Stimulated activated naive CD4-positive, alpha-beta T cell (primary cell): ENCODE measurements at places on chromosomes 16 and 17.
A peak's percentile ranks its signal among the peaks of the same experiment; 100 is the strongest.

- no peak for DNase-seq
These were observed 151.6 kb downstream of the FTO start for GRCh38 chr16:53855511-53855910.

- DNase-seq = no peak
These were observed at the start of gene BTBD17 for GRCh38 chr17:74361230-74362068. Gene BTBD17 (minus strand): TSS chr17:74361868. CDS start chr17:74361819, 49 bp downstream.

- DNase-seq = no peak
These were observed 401.3 kb downstream of the WWOX start for GRCh38 chr16:78500659-78501270.

DNA sequence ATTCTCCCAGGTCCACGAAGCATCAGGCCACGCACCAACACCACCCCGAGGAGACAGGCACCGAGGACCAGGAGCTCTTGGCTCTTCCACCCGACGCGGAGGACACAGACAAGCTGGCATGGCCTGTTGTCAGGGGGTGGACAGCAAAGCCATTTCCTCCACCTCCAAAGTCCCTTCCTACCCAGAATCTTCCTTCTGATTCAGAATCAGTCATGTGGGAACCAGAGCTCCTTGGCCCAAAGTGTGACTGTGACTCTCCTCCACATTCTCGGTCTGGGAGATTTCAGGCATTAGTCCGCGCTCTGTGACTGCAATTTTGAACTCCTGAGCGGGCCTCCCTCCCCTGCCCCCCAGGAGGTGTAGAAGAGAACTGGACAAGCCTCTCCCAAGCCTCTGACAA, 9.2 kb downstream of the DNAH17 start:
- no peak for DNase-seq

DNA sequence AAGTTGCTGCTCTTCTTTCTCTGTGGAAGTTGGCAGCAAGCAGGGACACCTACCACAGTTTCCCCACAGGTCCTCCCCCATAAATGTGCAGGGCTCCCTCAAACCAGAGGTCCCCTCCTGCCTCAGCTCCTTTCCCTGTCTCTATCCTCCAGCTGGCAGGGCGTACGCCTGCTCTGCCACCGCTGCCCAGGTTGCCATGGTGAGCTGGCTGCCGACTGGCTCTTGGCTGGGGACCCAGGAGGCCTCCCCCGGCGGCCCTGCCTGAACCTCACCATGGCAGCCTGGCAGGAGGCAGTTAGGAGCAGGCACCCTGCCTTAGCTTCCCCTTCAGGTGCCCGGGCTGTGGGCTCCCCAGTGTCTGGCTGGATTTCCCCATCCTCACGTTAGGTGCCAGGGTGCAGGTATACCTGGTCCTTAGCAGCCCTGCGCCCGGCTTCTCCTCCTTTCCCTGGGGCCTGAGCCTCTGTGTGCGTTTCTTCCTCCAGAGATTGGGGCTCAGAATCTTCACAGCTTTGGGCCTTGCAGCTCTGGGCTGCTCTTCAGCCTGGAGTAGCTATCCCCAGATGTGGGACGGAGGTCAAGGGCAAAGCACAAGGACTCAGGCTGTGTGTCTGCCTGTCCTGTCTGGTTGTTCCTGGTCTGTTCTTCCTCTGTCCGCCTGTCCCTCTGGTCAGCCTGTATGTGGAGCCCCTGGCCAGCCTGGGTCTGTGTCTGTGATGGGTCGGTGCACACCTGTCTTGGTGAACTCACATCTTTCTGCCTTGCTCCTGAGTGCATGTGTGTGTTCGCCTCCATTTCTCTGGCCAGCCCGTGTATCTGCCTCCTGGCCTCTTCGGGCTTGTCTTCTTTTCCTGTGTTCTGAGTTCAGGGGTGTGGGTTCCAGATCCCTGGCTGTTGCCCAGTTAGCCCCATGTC, 15.7 kb downstream of the GJD3 start:
- DNase-seq = no peak

GRCh38 chr17:78258323-78259191, 27.1 kb downstream of the TMEM235 start:
- peak; percentile 77 for DNase-seq

GRCh38 chr17:69654981-69655855, 240.7 kb downstream of the MAP2K6 start:
- DNase-seq = no peak

GRCh38 chr16:64250866-64251265, 871.0 kb downstream of the CDH11 start:
- DNase-seq = no peak

DNA sequence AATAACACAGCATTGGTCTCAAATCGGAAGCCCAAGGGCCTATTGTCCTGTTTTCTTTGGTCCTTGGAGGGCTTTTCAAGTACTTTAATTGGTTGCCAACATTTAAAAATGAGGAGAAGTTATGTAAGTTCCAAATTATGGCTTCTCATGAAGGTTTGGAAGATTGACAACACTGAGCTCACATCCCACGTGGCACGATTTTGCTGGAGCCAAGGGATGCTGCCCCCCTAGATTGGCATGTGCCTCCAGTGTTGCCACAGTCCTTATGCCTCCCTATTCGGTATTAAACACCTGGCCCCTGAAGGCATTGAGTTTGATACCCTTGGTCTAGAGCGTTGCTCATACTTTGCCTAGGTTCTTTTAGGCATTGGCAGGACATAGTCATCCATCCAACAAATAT, 108.0 kb downstream of the ZNF18 start:
- no peak for DNase-seq

DNA sequence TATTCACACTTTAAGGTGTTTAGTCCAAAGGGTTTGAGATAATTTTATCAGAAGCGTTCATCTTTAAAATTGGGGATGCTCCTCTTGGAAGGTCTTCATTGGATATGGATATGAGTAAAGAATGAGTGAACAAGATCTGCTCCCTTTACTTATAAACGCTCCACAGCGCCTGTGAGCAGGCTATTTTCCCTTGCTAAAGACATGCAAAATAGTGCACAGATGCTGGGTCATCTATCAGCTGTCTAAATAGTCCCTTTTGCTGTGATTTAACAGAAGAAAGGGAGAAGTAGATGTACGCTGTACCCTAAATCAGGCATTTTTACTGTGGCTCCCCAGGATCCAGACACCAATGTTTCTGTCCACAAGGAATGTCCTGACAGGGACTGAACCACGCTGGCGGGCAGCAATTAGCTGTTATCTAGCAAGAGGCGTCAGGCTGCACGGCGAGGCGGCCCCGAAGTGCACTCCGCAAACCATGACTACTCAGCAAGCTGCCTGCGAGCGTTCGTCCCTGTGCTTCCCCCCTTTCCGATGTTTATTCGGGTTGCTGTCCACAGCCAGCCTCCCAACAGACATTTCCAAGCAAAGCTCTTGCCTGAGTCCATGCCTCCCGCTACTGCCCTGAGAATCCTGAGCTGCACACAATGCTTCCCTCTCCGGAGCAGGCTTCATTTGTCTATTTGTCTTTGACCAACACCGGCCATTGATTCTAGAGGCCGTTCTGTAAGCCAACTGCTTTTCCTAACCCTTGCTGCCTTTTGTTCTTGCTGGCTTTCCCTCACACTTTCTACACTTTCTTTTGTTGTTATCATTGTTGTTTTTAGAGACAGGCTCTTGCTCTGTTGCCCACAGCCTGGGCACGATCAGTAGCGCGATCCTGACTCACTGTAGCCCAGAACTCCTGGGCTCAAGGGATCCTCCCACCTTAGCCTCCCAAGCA, 55.7 kb upstream of the CNEP1R1 start:
- DNase-seq = no peak

GRCh38 chr16:67841816-67842508, at the start of gene THAP11:
Gene THAP11 (plus strand): TSS chr16:67842320. CDS start chr16:67842555, 235 bp downstream.
- peak; percentile 100 for DNase-seq

DNA sequence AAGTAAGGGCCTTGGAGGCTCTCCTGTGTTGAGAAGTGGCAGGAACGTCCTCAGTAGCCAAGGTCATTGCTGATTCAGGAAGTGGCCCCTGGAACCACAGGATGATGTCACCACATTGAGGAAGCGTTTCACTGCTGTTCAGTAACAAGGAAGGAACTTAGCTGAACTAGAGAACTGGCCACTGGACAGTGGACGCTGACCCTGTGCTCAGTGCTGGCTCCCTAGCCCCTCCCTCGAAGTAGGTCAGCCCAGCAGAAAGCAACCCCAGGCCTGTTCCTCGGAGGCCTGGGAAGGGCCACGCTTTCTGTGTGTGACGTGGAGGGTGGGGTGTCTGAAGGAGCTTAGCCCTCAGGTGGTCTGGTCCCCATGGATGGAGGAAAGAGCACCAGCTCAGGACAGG, 58.3 kb downstream of the B9D1 start:
- DNase-seq = no peak

DNA sequence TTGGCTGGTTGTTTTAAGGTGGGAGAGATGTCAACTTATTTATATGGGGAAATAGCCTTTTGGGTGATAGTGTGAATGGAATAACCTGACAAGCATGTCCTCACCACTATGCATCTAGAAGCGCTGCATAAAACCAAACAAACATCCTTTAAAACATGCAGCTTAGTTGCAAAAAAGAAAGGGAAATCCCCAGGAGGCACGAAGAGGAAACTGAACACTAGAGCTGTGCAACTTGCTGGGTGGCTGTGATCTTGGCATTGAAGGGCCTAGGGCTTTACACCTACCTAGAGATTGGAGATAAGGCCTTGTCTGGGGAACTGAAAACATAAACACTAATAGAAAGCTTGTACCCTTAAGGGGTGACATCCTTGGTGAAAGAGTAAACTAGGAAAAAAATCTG, 7.3 kb downstream of the C16orf54 start:
- peak; percentile 77 for DNase-seq

GRCh38 chr16:46973996-46974324, 486 bp upstream of the DNAJA2 start:
- DNase-seq = no peak

GRCh38 chr16:77877712-77878347, 89.5 kb downstream of the VAT1L start:
- DNase-seq = no peak

DNA sequence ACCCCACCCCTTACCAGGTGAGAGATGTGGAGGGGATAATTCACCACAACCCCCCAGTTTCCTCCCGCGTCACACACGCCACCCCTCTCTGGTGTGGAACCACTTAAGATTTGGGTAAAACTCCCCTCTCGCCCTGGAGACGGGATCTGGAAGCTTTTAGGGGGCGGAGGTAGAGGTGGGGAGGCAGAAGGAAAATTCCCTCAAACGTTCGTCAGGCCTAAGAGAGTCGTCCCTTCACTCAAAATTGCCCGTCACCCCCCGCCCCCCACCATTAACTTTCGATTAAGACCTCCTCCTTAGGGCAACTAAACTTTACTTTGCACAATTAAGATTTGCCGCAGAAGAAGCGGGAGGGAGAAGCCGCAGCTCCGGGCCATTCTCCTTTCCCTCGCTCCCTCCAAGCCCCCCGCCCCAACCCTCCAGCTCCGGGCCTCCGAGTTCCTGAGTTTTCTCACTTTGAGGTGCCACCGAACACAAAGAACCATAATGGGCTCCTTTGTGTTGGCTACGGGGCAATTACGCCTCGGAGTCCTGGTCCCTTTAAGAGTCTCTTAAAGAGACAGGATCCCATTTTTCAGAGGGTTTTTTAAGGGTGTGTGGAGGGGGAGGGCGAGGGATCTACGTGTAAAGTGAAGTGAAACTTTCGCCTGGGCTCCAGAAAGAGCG, 985 bp upstream of the FZD2 start:
- DNase-seq = peak; percentile 18

- no peak for DNase-seq
These were observed 16.6 kb downstream of the ENDOV start for GRCh38 chr17:80431246-80432195.

- DNase-seq = no peak
These were observed 119.2 kb upstream of the CCL2 start for GRCh38 chr17:34135841-34136240.

GRCh38 chr16:69123910-69124309, 8.5 kb downstream of the CHTF8 start:
- DNase-seq = peak; percentile 72

DNA sequence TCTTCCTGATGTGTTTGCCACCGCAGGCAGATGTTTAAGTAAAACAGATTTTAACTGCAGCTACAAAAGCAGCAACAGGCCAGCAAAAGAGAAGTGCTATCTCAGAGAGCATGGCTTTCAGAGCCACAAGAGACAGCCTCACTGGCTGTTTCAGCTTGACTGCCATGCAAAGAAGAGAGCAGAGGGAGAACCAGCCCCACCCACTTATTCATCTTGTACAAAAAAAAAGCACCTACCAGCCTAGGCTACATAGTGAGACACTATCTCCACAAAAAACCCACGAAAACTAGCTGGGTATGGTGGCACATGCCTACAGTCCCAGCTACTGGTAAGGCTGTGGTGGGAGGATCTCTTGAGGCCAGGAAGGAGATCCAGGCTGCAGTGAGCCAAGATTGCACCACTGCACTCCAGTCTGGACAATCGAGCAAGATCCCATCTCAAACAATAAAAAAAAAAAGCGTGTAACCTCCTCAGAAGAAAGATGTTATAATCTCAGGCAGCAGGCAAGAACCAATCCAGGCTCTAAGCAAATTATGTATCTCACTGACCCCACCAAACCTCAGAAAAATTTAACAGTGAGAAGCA, 30.0 kb downstream of the STH start:
- no peak for DNase-seq

- no peak for DNase-seq
These were observed 105.3 kb downstream of the IRX5 start for GRCh38 chr16:55035956-55036355.

DNA sequence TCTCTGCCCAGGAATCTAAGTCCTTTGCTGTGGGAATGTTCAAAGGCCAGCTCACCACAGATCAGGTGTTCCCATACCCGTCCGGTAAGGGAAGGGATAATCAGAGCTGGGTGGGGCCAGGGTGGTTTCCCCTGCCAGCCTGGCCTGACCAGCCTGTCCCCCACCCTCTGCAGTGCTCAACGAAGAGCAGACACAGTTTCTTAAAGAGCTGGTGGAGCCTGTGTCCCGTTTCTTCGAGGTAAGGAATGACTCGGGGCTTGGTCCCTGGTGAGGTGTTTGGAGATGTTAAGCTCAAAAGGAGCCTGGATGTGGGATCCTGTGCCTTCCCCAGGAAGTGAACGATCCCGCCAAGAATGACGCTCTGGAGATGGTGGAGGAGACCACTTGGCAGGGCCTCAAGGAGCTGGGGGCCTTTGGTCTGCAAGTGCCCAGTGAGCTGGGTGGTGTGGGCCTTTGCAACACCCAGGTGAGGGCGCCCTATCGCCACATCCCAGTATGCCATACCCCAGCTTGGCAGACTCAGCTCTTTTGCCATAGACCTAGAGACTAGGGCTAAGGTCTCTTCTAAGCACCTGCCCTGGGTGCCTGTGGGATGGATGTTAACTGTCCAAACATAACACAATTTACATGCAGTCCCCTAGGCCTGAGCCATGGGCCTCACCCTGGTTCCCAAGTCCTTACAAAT, 997 bp downstream of the ACADVL start:
- DNase-seq = no peak
